ENCODE measurements at places on chromosomes 4 and X.
A peak's percentile ranks its signal among the peaks of the same experiment; 100 is the strongest.

- no peak for DNase-seq
Observed at GRCh38 chrX:28347476-28347875, 239.8 kb upstream of the IL1RAPL1 start.

- no peak for DNase-seq
Observed at GRCh38 chrX:18158963-18159362, 61.7 kb downstream of the BEND2 start.

GRCh38 chr4:73335679-73336078, 68.4 kb upstream of the ALB start:
- DNase-seq: no peak

DNA sequence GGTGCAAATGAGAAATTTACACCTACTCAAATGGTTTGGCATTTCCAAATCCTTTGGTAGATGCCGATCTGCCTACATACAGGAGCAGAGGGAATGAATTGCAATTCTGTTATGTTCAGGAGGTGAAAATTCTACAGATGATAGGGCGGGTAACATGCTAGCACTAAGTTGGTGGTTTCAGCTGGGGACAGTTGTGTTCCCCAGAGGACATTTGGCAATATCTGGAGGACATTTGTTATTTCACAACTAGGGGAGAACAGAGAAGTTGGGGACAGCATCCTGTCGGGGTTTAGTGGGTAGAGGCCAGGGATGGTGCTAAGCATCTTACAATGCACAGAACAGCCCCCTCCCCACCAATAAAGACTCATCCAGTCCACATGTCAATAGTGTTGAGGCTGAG, 96.5 kb upstream of the PUDP start:
- DNase-seq: no peak

DNA sequence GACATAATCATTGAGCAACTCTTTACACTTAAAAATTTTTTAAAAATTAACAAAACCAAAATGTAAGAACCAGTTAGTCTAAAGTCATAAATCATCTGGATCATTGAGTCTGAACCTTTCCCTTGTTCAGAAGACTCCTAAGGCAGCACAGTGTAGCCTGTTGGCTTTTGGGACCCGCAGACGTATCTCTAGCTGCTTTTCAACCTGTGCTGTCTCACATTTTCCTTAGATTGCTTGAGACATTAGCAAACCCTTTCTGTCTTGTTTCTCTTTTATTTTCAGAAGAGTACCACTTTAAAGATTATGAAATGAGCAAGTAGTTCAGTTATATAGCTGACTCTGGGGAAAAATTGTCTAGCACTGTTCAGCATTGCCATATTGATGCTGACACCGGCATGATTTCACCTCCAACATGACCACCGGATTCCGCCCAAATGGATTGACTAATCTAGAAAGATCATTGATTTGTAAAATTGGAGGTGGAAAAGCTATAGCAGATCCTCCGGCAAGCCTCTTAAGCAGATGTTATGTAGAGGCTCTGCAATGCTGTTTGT, 8.9 kb downstream of the TCEANC start:
- DNase-seq: no peak

DNA sequence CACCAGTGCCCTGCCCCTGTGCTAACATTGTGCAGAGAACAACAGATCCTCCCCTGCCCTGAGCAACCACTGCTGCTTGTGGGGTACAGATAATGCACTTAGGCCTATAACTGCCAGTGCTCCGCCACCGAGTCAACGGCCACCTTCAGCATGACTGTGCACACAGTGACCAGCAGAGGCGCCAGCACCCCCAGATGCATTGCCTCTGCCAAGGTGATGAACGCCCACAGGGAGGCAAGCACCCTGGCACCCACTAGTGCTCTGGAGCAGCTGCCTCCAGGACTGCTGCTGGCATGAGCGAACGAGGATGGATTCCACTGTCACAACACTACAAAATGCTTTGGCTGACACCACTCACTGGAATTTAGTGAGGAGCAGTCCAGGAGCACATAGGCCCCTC, 38.2 kb downstream of the SPIN2B start:
- no peak for DNase-seq

DNA sequence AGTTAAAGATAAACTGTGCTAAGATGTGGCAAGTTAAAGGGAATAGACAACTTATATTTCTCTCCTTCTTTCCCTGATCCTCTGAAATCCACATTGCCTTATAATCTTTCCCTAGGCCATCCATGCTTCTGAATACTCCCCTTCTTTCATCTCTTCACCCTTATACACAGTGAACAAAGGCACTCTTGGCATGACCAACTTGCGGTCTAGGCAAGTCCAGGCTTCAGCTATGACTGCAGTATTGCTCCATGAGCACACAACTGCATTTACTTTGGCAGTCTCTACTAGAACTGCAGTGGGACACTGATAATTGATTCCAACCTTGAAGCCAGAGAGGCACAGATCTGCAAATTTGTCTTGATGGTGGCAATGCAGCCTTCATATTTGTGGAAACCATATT, 24.2 kb upstream of the UBA6 start:
- no peak for DNase-seq

- no peak for DNase-seq
Observed at GRCh38 chr4:163747886-163748285, 253.4 kb downstream of the TMA16 start.

DNA sequence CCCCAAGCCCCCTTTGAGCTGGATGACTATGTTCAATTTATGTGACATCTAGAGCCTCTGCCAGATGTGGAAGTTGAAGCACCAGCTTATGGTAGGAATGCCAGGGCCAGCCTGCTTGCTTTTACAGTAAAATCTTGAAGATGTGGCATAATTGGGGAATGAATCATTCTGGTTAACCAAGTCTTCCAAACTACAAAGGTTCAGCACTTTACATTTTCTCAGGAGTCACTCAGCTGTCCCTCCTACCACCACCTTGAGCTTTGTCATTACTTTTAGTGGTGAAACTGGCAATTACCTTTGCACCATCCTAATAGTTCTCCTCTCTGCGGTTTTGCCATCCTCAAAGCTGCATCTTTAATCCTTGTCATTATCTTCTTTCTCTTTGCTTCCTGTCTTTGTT, 172.2 kb downstream of the HS6ST2 start:
- DNase-seq: no peak

DNA sequence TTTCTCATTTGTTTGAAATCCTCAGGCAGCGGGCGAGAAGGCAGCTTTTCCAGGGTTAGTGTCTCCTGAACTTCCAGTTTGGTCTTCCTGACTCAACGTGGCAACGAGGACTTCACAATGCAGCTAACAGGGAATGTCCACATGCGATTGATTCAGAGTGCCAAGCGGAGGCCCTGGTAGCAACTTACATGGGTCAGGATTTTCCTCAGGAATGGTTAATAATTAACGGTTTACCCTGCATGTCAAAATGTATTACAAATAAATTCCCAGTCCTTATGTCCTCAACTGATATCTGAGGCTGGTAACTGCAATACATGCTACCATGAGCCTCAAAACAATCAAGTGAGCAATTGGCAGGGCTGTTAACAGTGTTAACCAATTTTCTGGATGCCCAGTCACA, 67.2 kb downstream of the MAP3K15 start:
- no peak for DNase-seq

- DNase-seq: no peak
Observed at GRCh38 chr4:37058826-37059225, 185.7 kb upstream of the NWD2 start.

- no peak for DNase-seq
Observed at GRCh38 chr4:96649536-96649935, 809.6 kb downstream of the PDHA2 start.

- DNase-seq: no peak
Observed at GRCh38 chr4:142558851-142559250, 287.2 kb downstream of the INPP4B start.

DNA sequence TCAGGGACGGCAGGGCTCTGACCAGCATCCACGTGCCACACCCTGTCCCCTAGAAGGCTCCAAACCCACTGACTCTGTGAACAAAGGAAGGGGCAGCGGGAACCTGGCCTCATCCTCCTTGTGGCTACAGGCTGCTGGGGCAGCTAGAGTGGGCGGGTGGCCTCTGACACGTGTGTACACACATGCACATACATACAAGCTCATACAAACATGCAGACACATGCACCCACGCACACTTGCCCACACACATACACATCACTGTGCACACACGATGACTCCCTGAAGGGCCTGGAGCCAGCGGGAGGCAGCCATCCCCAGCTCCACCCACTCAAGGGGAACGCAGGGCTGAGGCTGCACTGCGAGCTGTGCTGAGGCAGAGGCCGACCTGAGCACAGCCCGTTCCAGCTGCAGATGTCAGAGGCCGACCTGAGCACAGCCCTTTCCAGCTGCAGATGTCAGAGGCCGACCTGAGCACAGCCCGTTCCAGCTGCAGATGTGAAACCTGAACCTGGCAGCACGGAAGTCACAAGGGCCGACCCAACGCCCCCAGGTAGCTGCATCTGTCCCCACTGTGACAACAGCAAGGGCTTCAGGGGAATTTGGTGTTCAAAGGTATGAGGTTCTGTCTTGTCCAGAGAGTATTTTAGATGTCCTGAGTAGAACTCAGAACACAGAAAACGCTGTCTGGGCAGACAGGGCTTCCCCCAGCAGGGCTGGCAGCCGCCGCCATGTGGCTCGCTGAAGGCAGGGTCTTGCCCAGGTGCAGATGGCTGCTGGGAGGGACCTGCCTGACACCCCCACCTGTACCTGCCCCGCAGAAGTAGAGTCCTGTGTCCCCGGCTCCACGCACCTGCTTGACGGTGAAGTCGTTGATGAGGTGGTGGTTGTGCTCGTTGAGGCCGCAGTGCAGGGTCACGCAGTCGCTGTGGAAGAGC, 33.5 kb downstream of the CTBP1 start:
- no peak for DNase-seq

- DNase-seq: no peak
Observed at GRCh38 chr4:146333187-146333894, 119.0 kb downstream of the REELD1 start.

DNA sequence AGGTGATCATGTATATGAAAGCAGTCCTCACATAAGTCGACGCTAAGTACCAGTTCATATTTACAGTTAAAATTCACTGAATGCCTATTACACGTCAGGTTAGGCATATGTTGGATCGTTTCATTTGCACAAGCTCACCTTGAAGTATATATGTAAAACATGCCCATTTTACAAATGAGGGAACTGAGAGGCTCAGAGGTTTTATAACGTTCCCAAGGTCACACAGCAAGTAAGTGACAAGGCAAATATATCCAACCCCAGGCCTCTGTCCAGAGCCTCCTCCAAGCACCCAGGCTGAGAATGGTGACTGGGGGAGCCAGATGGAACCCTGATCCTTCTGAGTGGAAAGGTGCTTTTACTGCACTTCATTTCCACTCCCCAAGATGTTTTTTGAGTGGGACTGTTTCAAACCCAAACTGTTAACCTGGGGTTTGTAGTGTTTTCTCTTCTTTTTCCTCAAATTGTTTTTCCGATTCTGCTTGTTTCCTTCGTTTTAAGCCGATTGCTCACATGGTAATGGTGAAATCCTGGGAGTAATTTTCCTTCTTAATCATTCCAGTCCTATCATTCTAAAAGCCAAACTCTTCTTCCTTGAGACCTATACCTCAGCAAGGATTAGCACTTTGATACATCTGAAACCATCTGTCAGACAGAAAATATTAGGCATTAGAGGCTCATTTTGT, 791 bp downstream of the SMIM20 start:
- no peak for DNase-seq

- DNase-seq: no peak
Observed at GRCh38 chr4:77065382-77065781, 10.4 kb downstream of the CCNI start.

GRCh38 chrX:123408821-123409737, 225.0 kb downstream of the GRIA3 start:
- DNase-seq: no peak

GRCh38 chr4:10461850-10462400, 4.7 kb upstream of the ZNF518B start:
- DNase-seq: no peak

DNA sequence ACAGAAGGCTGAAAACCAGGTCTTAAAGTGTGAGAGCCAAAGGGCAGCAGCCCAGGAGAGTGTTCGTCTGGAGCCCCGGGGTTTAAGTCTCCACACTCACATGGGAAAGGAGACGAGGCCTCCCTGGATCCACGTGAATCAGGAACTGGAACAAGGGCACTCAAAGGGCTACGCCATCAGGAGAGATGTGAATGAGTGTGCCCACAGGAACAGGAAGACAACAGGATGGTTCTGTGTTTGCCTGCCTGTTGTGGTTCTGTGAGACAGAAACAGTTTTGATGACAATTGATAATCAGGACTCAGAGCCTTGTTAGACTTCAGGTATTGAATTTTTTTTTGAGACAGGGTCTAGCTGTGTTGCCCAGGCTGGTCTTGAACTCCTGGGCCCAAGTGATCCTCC, 4.9 kb upstream of the CTBP1 start:
- DNase-seq: no peak

DNA sequence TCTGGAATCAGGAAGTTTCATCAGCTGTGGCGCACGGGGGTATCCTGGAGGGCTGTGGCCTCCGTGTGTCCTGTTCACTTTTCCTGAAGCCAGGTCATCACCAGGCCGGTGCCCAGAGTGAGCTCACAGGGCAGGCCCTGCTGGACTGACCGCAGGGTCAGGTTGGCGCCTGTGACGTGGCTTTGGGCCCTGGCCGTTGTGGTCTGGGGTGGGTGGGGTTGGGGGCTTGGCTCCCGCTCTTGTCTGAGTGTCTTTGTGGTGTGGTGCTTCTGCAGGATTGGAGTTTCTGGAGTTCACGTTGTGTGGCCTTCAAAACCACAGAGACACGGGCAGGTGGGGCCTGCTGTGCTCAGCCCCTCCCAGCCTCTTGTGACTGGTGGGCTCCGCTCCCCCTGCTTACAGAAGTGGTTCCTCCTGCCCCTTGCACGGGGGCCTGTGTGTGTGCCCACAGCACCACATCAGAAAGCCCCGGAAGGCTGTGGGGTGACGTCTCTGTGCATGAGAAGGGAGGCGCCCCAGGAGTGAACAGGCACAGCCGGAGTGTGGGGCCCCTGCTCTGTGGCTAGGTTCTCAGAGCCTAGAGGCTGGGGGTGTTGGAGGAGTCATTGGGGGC, 9.5 kb downstream of the RGS12 start:
- DNase-seq: peak; percentile 43

- DNase-seq: no peak
Observed at GRCh38 chr4:140091305-140091704, 62.7 kb downstream of the MAML3 start.

- no peak for DNase-seq
Observed at GRCh38 chr4:89174784-89175183, 63.5 kb downstream of the TIGD2 start.

GRCh38 chrX:2676794-2677675, 14.1 kb upstream of the CD99 start:
- no peak for DNase-seq

- DNase-seq: no peak
Observed at GRCh38 chr4:147923381-147923780, 191.5 kb downstream of the ARHGAP10 start.

Data from activated CD4-positive, alpha-beta T cell treated with anti-CD3 and anti-CD28 coated beads for 24 hours (primary cell).